ENCODE measurements at places on chromosomes 16 and 17.

DNA sequence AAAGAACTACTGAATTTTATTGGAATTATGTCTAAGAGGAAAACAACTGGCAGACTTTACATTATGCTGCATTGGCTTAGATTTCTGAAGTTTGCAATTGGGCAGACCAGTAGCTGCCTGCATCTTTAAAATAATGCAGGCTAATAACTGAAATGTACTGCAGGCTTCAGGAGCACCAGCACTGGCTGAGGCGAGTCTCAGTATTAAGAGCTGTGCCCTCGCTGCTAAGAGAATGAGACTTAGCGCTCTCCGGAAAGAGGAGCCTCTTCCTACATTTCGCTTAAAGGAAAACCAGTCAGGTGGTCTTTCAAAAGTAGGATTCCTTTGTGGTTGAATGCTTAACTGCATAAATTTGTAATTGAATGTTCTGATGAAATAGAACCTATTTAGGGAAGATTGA is 885 bp downstream of the CNTNAP4 start:
- no peak for DNase-seq

DNA sequence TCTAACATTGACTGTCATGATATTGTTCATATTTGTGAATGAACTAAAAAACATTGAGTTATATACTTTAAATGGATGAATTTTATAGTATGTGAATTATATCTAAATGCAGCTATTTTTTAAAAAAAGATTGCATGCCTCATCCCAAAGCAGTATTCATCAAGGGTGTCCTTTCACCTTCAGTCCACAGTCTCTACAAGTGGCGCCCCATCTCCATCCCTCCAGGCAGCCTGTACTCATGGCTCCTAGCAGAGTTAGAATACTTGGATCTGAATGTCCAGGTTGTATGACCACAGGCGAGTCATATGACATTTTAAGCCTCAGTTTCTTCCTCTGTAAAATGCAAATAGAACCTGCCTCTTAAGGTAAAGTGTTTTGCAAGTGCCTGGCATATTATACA is 69.8 kb downstream of the TMEM100 start:
- DNase-seq, result no peak

DNA sequence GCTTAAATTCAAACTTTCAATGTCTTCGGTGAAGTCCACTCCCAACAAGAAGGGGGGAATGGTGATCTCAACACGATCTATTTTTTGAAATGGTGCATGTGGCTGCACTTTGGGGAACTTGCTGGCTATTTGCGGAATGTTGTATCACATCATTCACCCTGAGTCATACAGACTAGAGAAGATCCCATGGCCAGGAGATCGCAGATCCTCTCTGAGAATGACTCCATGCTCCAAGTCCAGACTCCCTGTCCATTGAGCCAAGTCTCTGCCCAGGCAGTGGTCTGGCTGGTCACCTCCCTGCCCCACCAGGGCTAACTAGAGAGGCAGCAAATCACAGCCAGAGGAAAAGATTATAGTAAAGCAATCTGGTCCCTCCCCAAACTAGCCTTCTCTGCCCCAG is 120.6 kb downstream of the XYLT1 start:
- DNase-seq, result no peak

DNA sequence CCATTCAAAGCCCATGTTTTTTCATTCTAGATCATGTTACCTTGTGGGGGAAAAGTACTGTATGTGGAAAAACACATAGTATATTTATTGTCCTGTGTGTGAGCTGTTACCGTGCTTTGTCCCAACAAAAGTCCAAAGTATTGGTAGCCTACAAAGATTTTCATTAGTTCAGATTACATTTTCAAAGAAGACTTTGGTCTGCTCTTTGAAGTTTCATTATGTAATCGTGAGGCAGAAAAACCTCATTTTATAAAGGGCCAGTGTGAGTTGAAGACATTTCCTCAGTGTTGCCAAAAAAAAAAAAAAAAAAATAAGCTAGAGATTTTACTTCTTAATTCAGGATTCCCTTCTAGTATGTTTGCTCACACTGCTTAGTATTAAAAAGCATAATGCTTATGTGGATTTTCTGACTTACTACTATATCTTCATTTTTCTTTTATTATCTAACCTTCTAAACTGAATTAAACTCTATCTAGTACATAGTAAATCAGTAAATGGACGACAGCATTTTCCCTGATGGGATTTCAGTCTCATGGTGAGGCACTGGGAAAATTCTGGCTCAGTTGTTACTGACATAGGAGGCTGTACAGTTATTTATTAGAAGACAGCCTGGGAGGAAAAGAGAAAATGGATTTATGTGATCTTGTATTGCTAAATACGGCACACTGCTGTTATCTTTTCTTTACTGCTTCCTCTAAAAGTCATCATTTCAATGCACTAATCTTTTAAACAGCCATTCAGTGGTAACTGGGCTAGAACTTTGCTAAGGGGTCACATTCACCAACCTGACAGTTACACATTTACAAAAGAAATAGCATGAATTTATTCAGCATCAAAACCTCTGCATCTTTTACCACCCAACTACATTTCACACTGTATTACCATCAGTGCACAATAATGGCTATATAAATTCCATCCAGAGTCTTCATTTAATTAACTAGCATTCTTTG is 100.6 kb downstream of the STXBP4 start:
- no peak for DNase-seq

- DNase-seq, result no peak
Observed at GRCh38 chr17:76550712-76551615, 11.1 kb downstream of the PRCD start.

DNA sequence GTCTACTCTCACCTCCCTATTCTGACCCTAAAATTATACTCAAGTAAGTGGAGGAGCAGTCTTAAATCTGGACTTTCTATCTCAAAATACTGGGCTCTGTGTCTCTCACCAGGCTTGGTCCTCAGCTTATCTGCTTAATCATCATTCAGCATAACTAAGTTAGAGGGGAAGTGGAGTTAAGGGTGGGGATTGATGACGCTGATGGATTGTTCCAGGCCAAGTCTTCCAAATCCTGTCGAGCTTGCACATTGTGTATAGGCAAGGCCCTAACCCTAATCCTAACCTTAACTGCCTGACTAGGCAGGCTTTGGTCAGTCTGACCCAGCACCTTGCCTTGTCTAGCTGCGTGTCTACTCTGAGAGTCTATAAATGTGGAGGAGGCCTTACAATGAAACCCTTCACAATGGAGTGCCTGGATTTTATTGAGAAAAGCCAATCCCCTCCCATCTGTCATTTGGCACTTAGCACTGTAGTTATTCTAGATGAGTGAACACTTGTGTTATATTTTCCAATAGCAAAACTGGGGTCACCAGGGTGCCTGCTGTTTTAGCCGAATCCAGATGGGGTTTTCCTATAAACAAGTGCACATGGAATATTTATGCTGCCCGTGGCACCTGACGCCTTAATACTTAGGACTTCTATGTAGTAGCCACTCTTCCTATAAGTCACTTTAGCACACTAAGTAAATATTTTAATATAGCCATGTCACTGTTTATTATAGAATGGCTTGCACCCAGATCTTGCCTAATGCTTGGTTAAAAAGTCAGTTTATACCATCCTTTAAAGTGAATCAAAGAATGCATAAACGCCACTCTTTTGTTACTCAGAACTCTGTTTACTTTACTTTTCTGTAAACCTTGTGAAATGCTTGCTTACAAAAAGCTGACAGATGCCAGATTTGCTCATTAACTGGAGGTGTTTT is 193.2 kb upstream of the MYOCD start:
- DNase-seq, result no peak

DNA sequence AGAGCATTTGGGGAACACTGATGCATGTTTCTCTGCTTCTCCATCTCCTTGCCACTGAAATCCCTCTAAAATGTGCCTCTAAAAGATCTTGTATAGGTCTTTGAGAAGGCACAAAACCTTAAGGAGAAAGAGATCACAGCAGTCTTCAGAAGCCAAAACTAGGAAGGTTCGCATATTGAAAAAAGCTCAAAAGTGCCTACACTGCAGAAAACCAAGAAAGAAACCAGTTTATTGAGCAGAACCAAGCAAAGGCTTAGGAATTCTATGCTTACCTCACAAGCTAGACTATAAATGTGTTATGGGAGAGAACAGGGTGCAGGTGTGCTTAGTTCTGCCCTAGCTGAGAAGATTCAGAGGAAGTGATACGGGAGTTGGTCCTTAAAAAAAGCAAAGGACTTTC is 16.6 kb downstream of the DGKE start:
- DNase-seq, result no peak

GRCh38 chr16:82993926-82994325 is 367.2 kb downstream of the CDH13 start:
- no peak for DNase-seq

DNA sequence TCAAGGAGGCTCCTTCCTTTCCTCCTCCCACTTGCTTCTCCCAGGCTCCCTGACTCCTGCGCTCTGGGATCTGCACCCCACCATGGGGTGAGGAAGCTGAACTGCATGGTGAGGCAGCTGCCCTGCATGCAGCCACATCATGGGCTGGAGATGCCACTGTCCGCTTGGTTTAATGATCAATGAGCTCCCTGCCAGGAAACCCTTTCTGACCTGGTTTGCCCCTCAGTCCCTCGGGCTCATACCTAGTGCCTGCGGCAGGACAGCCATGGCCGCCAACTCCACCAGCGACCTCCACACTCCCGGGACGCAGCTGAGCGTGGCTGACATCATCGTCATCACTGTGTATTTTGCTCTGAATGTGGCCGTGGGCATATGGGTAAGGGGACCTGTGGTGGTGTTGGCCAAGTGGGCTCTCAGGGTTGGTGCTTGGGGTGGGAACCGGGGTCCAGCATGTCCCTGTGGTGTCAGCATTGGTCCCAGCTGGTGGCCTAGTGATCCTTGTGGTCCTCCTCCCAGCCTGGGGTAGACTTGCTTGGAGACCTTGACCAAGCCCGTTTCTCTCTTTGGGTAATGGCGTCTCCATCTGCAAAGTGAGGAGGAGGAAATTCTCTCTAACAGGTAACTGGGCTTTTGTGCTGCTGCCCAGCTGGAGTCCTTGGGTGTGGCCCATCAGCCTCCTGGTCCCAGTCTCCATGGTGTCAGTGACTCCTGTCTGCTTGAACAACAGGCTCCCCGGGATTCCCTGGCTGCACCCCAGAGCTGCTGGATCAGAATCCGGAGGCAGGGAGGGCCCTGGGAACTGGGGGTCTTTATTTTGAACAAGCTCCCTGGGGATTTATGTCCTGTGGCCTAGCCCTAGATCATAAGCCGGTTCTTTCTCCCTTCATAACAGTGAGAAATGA is at the start of gene SLC5A10:
Gene SLC5A10, plus strand, starts transcription at position 225 of the 902 bp plus-strand sequence. Its CDS starts 41 bp downstream, at position 266.
- DNase-seq, result no peak

GRCh38 chr17:19002805-19003542 is 1.6 kb downstream of the FAM83G start:
- no peak for DNase-seq
